Motor neuron (in vitro differentiated cells): ENCODE measurements at places on chromosomes 1 and 21. TPM values are rescaled to one million over a fixed set of nuclear protein-coding genes. Genes with fewer than 3 reads are reported as not detected.
A peak's percentile ranks its signal among the peaks of the same experiment; 100 is the strongest.

DNA sequence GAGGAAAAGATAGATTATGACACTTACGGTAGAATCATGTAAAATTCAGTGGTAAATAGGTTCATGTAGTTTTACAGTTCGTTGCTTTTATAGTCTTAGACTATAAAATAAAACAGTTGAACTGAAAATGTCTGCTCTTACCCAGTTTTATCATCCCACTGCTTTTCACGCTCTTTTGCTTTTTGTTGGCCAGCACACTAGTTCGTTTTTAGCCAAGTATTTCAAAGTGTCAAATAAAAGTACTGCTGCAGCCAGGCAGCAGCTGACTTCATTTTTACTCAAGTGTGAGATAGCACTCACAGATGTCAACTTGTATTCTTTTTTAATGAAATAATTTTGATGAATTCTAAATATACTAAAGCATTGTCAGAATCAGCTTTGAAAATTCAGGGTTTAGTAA lies 18.5 kb upstream of the BTG3 start:
- ATAC-seq = no peak

- ATAC-seq = no peak
These were observed 168.2 kb downstream of the DSCAM start for GRCh38 chr21:40678681-40679284.

The GBP3 gene
- 30.7 and 33.6 TPM in 2 replicates for total RNA-seq

The NCF2 gene
- total RNA-seq = 0.27 and 0.63 TPM in 2 replicates

The IER5 gene
- total RNA-seq = 10.6 and 11.5 TPM in 2 replicates

GRCh38 chr1:101389547-101389929 lies 152.7 kb downstream of the S1PR1 start:
- ATAC-seq = no peak

The AGBL4 gene
- total RNA-seq = 1.9 and 2.9 TPM in 2 replicates

DNA sequence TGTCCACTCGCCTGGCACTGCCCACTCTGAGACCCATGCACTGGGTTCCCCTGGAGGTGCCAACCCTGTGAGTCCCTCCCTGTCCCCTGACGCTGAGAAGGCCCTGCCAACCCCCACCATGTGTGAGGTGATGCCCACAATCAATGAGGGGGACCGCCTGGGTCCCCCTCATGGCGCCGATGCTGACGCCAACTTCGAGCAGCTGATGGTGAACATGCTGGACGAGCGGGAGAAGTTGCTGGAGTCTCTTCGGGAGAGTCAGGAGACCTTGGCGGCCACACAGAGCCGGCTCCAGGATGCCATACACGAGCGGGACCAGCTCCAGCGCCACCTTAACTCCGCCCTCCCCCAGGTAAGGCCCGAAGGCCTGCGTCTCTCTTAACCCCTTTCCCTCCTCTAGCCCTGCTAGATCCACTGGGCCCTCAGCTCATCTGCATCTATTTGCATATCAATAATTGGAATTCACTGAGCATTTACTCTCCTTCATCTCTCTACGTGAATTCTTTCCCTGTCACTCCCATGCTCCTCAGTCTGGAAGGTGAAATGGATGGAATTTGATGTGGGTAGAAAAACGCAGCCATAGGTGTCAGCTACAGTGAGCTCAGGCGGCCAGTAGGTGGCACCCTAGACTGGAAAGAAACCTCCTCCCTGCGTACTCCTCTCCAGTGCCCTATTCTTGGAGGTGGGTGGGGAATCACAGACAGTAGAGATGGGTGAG lies 12.8 kb downstream of the PPFIA4 start:
- peak; percentile 89 for ATAC-seq

- no peak for ATAC-seq
These were observed 112.2 kb downstream of the LRRC7 start for GRCh38 chr1:69679965-69680364.

The PRMT2 gene
- total RNA-seq = 60.8 and 79.0 TPM in 2 replicates

The FAM167B gene
- total RNA-seq = 0.31 and 0.49 TPM in 2 replicates

The RPL22 gene
- 733 and 774 TPM in 2 replicates for total RNA-seq

- ATAC-seq = no peak
These were observed 438.0 kb upstream of the VAMP3 start for GRCh38 chr1:7333094-7333493.

The GBP6 gene
- not detected in 2 replicates for total RNA-seq

- peak; percentile 69 for ATAC-seq
These were observed 87.1 kb upstream of the LYST start for GRCh38 chr1:235953801-235954200.
